Activated CD8-positive, alpha-beta T cell treated with anti-CD3 and anti-CD28 coated beads for 36 hours (primary cell): ENCODE measurements at places on chromosomes 5 and 9.

GRCh38 chr5:33827885-33828284, 63.9 kb downstream of the ADAMTS12 start:
- no peak for DNase-seq

DNA sequence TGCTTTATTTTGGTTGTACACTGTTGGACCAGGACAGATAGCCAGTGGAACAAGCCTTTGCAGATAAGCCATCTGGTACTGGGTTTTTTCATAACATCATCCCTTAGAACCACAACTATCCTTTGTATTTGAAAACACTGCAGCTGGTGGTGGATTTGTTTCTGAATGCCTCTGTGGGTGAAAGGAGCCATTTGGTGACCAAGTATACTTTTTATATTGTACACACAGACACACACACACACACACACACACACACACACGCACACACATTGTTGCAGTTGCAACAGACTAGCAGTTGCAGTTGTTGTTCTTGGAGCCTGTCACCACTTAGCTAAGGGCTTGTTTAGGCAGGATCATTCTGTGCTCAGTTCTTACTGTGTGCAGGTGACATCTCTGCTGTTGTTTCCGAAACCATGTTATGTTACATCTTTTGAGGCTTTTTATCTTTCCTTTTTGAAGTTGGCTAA, 22.9 kb upstream of the CAVIN4 start:
- no peak for DNase-seq

DNA sequence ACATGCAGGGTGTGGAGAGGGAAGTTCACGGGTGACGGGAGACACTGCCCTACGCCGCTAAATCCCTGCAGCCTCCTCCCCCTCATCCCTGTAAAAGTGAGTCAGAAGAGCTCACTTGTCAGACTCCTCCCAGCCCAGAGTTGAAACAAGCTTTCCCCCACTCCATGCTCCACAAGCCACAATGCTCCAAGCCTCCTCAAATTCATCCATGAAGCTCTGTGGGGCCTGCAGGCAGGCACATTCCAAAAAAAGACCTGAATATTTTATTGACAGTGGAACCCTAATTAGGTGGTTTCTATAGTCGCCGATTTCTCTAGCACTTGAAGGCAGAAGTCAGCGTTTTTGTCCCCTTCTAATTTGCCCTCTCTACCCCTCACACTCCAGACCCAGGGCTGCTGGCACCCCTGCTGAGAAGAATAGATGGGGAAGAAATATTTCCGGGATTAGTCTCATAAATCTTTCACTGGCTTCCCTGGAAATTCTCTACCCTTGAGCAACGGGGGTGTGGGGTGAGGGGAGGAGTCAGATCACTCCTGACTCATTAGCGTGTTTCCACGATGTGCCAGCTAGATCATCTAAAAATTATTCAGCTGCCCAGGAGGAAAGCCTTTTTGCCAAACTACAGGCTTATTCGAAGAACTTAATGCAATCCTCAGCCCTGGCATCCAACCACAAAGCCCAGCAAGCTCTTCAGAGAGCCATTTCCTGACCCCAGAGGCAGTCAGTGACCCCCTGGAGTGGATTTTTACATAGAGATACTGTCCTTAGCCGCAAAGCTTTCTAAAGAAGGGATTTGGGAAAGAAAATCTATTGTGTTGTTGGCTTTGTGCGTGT, 97.1 kb downstream of the ENC1 start:
- no peak for DNase-seq

DNA sequence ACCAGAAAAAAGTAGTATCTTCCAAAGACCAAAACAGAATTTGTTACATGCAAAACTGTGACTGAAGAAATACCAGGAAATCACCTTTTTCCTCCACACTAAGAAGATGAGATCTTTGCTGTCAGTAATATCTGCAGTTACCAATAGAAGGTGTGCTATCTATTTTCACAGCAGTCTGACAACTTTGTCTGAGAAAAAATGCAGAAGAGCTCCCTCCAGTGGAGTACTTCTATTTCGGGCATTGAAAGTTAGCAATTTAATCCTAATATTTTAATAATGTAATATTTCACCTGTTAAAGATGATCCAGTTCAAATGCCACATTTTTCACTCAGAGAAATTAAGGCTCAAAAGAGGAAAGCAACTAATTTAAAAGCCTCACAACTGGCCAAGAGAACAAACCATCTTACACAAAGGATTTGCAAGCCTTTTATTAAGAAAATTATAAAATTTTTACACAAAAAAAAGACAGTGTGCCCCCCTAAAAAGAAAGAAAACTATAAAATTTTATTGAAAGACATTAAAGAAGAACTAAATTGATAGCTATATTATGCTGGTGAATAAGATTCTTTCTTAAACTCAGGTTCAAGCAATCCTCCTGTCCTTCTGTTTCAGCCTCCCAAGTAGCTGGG, 50.6 kb downstream of the DEPDC1B start:
- DNase-seq = no peak

DNA sequence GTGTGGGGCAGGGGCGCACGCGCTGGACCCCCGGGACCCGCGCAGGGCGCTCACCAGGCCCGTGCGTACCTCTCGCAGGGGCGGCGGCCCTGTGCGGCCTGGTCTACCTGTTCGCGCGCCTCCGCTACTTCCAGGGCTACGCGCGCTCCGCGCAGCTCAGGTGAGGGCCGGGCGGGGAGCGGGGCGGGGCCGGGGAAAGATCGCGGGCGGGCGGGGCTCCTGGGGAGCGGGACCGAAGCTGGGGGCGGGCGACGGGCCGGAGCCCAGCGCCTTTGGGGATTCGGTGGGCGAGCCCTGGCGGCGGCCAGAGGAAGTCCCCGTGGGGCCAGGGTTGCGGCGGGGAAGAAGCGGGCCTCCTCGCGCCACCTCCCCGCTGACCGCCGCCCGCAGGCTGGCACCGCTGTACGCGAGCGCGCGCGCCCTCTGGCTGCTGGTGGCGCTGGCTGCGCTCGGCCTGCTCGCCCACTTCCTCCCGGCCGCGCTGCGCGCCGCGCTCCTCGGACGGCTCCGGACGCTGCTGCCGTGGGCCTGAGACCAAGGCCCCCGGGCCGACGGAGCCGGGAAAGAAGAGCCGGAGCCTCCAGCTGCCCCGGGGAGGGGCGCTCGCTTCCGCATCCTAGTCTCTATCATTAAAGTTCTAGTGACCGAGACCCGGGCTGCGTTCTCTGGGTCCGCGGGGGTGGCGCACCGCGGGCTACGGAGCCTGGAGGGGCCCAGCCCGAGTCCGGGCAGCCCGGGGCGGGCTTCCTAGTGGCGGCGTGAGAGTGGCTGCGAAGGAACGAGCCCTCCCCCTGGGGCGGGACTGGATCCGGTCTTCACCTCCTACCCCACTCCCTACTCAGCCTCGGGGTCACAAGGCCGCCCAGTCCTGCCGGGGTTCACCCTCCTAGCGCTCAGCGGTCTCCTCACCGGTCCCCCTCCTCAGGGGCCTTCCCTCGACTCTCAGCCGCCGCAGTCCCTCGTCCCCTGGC, 2.4 kb downstream of the LTC4S start:
- DNase-seq = peak; percentile 71

GRCh38 chr9:34962546-34962945, 4.5 kb downstream of the PHF24 start:
- DNase-seq = no peak

- DNase-seq = peak; percentile 54
Observed at GRCh38 chr9:136694163-136694871, 7.1 kb upstream of the AGPAT2 start.

DNA sequence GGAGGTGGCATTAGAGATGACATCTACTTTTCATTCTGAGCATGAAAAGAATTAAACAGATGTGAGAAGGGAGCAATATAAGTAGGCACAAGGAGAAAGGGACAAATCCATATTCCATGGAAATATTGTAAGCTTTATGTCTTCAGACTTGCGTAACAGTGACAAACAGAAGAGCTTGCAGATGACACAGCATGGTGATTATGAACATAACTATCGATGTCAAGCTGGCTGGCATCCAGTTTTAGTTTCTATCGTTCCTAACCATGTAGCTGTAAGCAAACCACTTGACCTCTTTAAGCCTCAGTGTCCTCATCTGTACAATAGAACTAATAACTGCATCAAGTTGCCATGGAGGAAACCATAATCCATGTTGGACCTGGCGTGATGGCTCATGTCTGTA, 246.7 kb upstream of the ADRA1B start:
- no peak for DNase-seq
